ENCODE measurements at places on chromosomes 11 and 22.

DNA sequence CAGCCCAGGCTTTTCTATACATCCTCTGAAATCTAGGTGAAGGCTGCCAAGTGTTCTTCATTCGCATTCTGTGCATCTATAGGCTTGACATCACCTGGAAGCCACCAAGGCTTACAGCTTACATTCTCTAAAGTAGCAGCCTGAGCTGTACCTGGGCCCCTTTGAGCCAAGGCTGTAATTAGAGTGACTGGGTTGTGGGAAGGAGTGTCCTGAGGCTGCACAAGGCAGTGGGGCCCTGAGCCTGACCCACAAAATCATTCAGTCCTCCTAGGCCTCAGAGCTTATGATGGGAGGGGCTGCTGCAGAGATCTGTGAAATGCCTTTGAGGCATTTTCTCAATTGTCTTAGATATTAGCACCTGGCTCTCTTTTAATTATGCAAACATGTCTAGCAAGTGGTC, 33.0 kb upstream of the RDX start:
- no peak for DNase-seq

DNA sequence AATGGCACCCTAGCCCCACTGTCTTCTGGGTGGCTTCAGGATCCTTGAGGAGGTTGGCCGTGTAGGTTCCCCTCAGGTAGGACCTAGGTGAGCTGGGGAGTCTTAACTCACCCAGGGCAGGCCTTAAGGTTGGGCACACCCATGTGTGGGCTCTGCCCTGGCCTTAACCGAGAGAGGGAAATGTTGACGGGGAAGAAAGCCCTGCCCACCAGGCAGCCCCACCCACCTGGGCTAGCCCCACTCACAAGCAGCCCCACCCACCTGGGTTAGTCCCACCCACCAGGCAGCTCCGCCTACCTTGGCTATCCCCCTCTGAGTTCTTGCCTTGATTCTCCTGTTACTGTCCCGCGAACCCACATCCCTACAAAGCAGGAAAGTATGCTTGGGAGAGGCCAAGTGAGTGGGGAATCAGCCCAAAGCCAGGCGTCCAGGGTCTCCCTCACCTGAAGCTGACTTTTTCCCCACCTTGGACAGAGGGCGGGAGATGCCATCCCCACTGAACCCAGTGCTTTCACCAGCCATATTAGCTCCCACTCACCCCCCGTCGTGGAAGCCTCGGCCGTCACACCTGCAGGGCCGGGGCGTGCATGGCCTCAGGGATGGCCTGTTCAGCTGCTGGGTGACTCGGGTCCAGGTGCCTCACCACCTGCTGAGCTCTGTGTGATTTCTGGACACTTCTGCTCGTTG, at the start of gene MYEOV:
Gene MYEOV, plus strand, starts transcription at position 337 of the 687 bp plus-strand sequence. CDS start 1,200 bp downstream, outside the sequence.
- DNase-seq, result no peak

GRCh38 chr11:14079797-14080196, 117.3 kb downstream of the SPON1 start:
- DNase-seq, result no peak

GRCh38 chr11:2702771-2703362, 3.1 kb upstream of the KCNQ1OT1 start:
- peak; percentile 28 for DNase-seq

DNA sequence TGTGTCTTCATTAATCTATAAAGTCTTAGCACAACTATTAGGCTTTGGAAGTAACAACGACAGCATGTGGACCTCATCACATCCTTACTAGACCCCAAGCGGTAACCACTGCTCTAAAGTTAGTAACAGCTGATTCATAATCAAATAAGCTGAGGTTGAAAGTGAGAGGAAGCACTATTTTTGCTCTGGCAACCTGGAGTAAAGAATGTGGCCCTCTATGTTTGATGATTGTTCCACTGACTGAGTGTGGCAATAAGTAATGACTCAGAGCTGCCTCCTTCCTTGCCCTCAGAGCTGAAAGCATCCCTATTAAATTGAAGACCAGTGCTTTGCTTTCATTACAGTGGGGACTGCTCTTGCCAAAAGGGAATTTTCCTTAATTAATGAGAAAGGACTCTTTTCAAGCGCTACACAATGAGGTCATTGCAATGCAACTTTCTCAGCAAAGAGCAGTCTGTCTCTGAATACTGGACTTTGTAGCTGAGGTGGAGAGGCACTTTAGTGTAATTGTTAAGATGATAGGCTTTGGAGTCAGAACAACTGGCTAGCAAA, 906.1 kb upstream of the RAG2 start:
- DNase-seq, result no peak

DNA sequence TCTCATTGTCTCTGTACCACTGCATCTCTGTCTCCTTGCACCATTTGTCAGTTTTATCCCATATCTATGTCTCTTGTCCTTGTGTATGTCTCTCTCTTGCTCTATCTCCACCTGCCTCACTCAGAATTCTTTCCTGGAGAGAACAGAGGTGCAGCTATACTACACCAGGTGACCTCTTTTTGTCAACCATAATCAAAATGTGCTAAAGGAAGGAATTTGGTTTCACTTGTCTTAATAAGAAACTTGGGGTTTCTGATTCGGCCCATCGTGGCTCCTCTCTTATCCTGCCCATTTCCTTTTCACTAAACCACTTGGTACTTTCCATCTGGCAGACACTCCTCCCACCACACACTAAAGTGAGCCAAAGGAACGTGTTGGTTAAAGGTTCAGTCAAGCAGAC, 2.0 kb upstream of the C11orf42 start:
- DNase-seq, result no peak

DNA sequence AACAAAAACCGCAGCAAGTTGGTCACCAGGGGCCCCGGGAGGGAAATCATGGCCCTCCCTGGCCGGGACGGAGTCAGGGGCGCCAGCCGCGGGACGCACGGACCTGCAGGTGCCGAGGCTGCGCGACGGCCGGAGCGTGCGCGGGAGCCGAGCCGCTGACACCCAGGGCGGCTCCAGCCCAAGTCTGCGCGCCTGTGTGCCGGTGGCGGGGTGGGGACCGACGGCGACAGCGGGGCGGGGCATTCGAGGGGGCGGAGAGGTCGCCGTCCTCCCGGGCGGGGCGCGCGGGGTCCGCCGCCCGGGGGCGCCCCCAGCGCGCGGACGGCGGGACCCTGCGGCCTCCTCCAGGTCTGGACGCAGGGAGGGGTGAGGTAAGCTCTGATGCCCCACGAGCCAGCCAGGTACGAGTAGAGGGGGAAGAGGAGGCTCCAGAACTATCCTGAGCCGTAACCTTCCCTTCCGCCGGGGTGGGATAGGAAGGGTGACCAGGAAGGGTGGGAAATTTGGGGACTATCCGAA, at the start of gene ESAM:
Gene ESAM, minus strand, starts transcription at position 186 of the 519 bp plus-strand sequence. Its CDS starts 136 bp downstream, at position 50.
- peak; percentile 8 for DNase-seq

DNA sequence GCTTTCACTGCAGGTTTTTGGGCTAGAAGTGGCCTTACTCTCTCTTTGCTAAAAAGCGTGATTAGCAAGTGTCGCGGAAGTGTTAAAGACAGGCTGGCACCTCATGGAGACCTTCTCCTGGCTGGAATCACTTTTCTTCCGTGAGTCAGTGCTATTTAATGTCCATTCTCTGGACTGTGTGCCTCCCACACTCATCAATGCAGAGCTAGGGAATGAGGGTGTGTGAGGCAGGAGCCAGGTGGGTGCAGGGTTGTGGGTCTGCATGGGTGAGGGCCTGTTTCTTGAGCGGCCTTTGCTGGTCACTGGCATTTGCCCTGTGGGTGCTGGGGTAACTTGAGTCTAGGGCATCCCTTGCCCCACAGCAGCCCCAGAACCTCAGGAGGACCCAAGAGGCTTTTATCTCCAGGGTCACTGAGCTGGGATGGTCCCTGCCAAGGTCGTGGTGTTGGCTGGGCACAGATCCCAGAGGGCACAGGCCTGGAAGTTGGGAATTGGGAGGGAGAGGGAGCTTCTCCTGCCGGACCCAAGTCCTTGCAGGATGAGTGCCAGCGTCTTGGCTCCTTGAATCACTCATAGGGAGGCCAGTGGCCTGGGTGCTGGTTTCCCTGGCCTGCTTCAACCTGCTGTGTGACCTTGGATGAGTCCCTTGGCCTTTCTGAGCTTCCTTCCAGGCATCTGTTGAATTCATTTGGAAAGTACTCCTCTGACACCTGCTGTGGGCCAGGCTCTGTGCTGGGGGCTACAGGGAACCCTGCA, 30.0 kb downstream of the KIAA1671 start:
- DNase-seq, result no peak

DNA sequence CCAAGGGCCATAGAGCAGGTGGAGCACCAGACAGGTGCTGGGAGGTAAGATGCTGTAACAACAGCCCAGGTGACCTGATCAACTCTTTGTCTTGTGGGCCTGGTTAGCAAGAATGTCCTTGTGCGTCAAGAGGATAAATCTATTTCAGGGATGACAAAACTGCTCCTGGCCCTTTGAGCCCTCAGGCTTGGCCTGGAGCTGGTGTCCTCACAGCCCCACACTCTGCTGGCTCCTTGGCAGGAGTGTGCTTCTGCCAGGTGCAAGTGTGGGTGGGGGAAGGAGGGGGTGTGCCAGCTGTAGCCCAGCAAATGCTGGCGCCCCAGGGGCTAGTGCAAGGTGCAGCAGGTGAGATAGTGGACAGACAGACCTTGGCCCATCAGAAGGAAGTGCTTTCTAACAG, 19.5 kb downstream of the AMPD3 start:
- no peak for DNase-seq

DNA sequence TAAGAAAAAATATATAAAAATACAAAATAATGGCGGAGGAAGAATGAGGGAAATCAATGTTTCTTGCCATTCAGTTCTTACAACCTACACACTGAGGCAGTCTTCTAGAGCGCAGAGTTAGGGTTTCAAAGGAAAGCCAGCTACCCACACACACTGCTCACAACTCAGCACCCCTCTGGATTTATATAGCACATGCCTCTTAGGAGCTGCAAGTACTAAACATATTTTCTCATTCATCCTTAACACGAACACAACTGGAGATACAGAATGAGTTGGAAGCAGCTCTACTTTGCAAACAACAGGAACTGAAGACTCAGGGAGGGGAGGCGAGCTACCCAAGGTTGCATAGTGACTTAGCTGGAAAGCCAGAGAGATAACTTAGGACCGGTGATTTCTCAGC, 293.8 kb downstream of the CTTN start:
- DNase-seq, result no peak

- no peak for DNase-seq
These were observed 168.5 kb upstream of the BDNF start for GRCh38 chr11:27868709-27869108.

- DNase-seq, result no peak
These were observed 360.5 kb upstream of the API5 start for GRCh38 chr11:42951266-42951665.

DNA sequence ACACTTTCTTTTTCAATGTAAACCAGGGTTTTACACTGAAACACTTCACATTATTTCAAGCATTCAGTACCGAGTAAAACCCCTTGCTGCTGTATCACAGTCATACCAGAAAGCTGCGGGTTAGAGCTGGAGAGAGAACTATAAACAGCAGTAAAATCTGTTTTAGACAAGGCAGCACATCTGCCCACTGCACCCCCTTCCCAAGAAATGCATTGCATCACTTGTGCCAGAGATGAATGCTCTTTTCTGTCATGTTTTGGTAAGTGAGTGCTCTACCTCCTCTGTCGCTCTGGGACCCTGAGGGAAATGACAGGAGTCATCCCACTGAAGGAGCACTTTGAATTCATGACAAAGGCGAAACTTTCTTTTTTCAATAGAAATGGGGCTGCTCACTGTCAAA, 107.2 kb downstream of the MAML2 start:
- no peak for DNase-seq

DNA sequence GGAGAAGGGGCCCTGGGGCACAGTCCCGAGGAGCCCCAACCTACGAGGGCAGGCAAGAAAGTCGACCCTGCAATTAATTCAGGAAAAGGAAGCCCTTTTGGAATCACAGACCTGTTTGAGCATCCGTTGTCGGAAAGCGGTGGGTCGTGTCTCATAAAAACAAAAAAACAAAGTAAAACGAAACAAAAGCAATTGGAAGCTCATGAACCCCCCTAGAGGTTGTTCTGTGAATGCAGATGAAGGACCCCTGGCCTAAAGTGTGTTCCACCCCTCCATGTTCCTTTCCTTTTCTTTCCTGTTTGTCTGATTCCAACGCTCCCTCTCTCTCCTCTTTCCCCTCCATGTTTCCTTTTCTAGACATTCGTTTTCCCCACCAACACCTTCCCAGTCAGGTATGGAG, 203.7 kb downstream of the GRIK4 start:
- no peak for DNase-seq

All from NCI-H1436 (cell line).